B cell (primary cell): ENCODE measurements at places on chromosomes 3 and 15.

- DNase-seq: peak; percentile 62
These were observed 8.7 kb downstream of the HACD2 start for GRCh38 chr3:123576122-123576521.

DNA sequence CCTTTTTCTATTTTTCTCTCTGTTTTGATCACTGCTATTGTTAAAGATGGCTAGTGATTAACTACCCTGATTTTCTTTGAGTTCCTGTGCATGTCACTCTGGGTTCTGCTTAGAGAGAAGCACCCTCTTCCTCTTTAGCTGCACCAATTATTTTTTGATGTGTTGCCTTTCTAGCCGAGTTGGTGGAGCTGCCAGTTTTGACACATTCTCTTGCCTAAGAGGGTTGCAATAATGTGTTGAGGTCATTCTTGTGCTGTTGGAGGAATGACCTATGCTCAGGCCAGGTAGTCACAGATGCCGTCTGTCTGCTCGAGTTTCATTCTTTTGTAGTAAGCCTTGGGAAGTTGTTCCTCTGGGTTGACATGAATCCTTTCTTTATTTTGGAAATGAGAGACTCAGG lies 84.6 kb upstream of the DPH6 start:
- no peak for DNase-seq

DNA sequence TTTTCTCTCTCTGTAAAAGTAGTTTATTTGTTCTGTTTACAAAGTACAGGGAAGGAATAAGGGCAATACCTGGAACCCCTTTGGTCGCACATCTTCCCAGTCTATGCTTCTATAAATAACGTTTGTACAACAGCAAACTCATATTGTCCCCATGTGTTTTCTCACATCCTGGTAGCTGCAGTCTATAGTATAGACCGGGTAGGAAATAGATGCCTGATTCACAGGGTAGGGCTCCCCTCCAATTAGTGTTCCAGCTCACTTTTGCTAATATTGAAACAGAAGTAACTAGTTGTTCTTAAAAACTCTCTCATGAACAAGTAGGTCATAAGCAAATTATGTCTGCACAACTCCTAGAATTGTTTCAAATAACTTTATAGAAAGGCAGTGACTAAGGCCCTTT lies 17.7 kb downstream of the ATG7 start:
- no peak for DNase-seq

- no peak for DNase-seq
These were observed 225.6 kb upstream of the TLE3 start for GRCh38 chr15:70323111-70323851.

- DNase-seq: no peak
These were observed 25.7 kb upstream of the ANO10 start for GRCh38 chr3:43647331-43648166.

- no peak for DNase-seq
These were observed 42.3 kb downstream of the RAB27A start for GRCh38 chr15:55247311-55247710.

- DNase-seq: no peak
These were observed 60.3 kb downstream of the B3GNT5 start for GRCh38 chr3:183313351-183313750.

- DNase-seq: no peak
These were observed 23.5 kb downstream of the PLCL2 start for GRCh38 chr3:16908016-16908807.

DNA sequence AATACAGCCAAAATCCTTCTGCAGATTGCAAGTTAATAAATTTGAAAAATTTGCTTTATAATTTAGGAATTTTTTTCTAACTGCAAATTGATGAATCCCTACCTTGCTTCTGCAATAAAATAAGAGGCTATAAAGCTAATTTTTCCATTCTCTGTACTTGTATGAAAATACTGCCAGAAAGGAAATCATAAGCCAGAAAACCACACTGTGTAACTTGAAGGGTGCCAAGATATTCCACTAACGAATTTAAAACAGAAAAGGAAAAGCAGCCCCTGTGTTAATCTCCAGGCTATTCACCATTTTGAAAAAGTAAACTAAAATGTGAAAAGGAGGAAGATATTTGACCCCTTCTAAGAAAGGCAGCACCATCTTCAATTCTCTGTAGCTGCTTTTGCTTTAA lies 557.9 kb upstream of the ZNF385D start:
- DNase-seq: no peak

- peak; percentile 85 for DNase-seq
These were observed 872 bp downstream of the DLEC1 start for GRCh38 chr3:38039899-38040261.

- DNase-seq: no peak
These were observed 35.8 kb upstream of the SLC24A5 start for GRCh38 chr15:48084759-48085590.

DNA sequence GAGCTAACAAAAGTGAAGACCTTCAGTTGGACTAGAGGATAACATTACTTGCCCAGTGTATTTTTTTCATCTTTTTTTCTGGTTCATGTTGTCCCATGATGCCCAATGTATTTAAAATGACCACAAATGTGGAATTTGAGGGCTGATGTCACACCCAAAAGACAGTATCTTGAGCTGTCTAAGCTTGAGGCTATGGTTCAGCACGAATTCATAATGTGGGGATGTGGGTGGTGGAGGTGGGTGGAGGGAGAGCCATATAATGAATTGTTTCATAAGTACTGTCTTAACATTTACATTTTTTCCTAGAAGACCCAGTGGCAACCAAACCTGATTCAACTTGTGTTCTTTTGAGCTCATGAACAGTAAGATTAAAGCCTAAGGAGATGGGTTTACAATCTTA lies 37.5 kb downstream of the CHAC1 start:
- no peak for DNase-seq

DNA sequence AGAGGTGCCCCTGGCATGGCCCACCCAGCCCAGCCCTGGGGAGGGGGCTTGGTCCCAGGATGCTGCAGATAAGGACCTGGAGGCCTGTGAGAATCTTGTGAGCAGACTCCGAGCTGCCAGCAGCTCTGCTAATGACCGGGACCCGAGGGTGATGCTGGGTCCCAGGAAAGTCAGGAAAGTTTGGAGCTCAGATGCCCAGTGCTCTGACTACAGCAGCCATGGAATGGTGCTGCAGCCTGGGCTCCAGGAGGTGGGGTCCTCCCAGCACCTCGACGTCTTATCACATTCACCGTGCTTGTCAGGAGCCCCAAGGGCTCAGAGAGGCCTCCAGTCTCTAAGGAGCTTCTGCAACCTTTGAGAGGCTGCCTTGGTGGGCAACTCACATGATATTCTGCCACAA lies 34.3 kb upstream of the ADCY5 start:
- no peak for DNase-seq

GRCh38 chr3:114462750-114463149 lies 168.9 kb downstream of the TIGIT start:
- no peak for DNase-seq

DNA sequence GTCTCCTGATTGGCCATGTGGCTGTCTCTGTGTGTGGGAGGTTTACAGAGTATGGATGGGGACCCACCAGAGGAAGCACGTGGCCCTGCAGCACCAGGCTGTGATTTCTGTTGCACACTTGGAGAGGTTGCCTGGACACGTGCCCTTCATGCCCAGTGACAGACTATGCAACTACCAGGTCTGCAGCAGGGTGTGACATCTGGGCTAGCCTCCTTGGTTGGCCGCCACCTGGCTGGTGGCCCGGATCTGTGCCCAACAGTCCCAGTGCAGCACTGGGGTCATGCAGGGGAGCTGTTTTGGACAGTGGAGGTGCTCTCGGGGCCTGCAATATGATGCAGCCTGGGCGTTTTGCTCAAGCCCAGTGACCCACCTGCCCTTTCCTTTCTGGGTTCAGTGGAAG lies 212.5 kb downstream of the UBE3A start:
- no peak for DNase-seq
